ENCODE measurements at places on chromosomes 3 and 15.

DNA sequence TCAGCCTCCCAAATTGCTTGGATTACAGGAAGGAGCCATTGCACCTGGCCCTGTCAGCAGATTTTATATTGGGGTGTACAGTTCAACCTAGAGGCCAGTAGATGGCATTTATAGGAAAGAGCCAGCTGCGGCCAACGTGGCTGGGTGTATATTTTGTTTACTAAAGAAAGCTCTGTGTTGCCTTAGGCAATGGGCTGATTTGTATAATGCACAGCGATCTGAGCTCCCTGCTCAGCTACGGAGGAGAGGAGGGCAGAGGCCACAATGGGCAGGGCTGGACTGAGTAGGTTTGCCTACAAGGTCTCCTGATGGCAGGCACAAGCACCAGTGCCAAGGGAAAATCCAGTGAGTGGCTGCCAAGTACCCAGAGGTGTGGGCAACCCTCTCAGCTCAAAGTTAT is 282.4 kb downstream of the ARPP21 start:
- no peak for DNase-seq

GRCh38 chr3:188568736-188569135 is 414.8 kb downstream of the LPP start:
- DNase-seq = no peak

- no peak for DNase-seq
Observed at GRCh38 chr3:7739754-7740153, 761.9 kb upstream of the LMCD1 start.

DNA sequence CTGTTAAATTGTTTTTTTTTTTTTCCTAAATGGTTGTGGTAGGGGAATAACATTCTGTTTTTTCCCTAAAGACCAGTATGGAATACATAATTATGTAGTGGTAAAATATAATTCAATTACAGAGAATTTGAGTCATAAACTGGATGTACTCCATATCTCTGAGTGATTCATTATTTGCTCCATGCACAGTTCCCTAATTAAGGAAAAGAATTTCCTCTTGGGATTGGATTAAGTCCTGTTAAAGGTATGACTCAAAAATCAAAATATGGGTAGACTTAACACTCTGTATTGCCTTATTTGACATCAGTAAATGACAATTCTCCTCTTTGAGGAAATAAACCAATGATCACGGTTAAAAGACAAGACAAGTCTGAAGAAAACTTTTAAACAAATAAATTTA is 78.0 kb upstream of the KCNH8 start:
- no peak for DNase-seq

- DNase-seq = no peak
Observed at GRCh38 chr3:68239542-68239941, 585.1 kb upstream of the SUCLG2 start.

DNA sequence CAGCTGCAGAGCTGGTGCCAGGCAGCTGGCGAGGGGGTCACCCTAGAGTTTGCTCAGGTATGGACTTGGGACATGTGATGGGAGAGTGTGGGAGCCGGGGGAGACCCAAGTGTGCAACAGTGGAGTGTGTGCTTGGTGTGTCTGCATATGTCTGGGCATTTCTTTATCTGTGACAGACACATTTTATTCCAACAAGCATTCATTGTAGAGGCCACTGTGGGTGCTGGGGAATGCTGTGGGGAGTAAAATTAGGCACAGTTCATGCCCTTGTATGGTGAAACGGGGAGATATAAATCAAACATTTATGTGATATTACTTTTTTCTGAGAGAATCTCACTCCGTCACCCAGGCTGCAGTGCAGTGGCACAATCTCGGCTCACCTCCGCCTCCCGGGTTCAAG is 4.2 kb downstream of the ACY1 start:
- DNase-seq = no peak

Measured in sigmoid colon (tissue), 7 donors.